ENCODE measurements at places on chromosomes 6 and 20.

- no peak for DNase-seq
These were observed 37.6 kb downstream of the LAMP5 start for GRCh38 chr20:9551808-9552550.

GRCh38 chr6:73409395-73409794 is 14.8 kb downstream of the DDX43 start:
- DNase-seq, result no peak

DNA sequence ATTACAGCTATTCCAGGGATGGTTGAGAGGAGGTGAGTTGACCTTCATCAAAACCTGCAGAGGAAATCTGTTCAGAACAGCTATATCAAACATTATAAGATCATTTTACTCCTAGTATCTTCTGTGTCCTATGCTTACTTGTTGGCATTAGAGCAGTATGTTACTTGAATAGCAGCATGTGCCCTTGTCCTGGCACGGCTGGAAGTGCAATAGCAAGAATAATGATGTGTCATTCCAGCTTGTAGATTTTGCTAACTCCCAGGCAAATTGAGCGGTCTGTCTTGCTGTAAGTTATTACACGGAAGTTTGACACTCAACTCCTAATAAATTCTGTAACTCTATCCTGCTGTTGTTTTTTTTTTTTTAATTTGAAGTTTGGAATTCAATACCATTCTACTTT is 385.5 kb downstream of the TENT5A start:
- no peak for DNase-seq

- no peak for DNase-seq
These were observed 205.1 kb downstream of the ANKRD60 start for GRCh38 chr20:58023346-58023745.

DNA sequence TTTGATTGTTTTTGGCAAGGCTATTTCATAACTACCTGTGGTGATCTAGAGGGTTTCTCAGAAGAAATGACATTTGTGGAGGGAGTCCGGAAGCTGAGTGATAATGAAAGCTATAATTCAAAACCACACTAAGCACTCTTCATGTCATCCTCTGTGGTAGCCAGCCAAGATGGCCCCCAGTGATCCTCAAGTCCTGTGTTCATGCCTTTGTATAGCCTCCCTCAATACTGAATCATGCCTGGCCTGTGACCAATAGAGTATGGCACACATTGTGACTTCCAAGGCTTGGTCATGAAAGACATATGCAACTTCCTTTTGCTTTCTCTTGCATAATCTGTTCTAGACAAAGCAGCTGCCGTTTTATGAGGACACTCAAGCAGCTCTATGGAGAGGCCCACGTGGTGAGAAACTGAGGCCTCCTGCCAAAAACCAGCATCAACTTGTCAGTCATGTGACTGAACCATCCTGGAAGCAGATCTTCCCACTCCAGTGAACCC is 12.8 kb upstream of the DNAAF9 start:
- DNase-seq, result peak; percentile 34

GRCh38 chr6:68094070-68094469 is 541.0 kb upstream of the ADGRB3 start:
- DNase-seq, result no peak

DNA sequence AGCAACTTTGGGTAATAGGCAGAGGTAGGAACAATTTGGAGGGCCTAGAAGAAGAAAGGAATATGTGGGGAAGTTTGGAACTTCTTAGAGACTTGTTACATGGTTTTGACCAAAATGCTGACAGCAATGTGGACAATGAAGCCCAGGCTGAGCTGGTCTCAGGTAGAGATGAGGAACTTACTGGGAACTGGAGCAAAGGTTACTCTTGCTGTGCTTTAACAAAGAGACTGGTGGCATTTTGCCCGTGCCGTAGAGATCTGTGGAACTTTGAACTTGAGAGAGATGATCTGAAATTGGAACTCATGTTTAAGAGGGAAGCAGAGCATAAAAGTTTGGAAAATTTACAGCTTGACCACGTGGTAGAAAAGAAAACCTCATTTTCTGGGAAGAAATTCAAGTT is 28.3 kb upstream of the TMEM200A start:
- DNase-seq, result no peak

- DNase-seq, result no peak
These were observed 4.5 kb upstream of the SYS1 start for GRCh38 chr20:45358282-45359068.

DNA sequence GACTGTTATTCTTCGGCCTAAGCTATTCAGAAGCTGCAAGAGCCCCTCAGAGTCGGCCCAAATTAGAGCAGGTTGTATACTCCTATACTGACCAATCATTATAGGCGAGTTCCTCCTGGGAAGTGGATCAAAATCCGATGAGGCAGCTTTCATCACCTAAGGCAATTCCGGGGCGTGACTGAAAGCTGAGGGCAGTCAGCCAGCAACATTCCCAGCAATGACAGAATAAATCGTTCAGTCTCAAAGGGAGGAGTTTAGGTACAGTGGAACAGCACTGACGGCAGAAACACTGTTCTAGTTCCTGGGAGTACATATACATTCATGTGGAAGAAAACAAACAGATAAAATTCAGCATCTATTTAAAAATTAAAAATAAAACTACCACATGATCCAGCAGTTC is 10.8 kb downstream of the HLA-DQB2 start:
- no peak for DNase-seq

DNA sequence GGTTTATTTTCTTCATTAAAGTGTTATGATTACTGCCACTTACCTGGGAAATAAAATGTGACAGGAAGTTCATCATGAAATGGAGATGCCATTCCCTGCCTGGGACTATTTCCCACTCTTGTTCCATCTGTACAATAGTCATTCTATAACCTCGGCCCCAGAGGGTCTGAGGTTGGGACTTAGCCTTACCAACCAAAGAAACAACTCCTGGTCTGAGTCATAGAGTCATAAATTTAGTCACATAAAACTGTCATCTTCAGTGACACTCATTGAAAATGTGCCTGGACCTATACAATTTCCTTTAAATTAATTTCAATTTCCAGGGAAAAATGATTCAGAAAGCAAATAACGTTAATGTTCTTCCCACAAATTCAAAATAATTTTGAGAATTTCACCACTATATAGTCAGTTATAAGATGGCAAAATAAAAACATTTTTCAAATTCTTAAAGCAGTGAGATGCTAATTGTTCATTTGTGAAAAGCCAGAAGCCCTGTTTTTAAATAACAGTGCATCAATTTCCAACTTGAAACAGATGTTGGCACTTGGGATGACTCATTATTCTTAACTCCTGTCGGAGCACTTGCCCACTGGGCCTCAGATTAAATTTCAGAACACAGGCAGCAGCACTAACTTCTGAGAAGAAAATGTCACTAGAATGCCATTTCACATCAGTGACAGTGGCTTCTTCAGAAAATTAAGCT is 201.2 kb upstream of the SMLR1 start:
- no peak for DNase-seq

GRCh38 chr6:145279993-145280392 is 455.3 kb downstream of the EPM2A start:
- no peak for DNase-seq

DNA sequence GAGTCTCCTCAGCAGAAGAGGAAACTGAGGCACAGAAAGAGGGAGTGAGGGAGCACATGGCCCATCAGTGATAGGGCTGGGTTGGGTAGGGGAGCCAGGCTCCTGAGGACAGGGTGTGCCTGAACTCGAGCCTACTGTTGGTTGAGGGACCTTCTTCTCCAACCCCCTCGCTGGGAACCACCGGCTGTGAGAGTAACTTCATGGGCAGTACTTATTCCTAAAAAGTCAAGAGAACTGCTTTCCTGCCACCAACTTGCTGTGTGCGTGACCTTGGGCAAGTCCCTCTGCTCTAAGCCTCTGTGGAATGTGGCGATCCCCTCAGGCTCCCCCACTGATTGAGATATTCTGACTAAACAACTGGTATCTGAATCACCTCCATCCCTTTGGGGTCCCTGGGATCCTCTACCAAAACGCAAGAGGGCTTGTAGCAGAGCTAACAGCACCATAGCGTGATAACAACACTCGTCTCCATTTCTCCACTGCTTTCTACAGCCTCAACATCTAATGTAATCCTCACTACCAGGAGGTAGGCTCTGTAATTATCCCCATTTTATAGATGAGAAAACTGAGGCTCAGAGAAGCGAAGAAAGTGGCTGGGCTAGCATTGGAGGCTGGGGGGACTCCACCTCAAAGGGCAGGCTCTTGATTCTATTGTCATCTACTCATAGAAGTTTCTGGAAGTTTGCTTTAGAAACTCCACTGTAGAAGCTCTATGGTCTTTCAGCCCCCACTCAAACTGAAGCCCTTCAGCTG is 76.0 kb downstream of the JPH2 start:
- DNase-seq, result no peak

GRCh38 chr6:158662954-158663624 is 13.2 kb downstream of the SYTL3 start:
- DNase-seq, result no peak

DNA sequence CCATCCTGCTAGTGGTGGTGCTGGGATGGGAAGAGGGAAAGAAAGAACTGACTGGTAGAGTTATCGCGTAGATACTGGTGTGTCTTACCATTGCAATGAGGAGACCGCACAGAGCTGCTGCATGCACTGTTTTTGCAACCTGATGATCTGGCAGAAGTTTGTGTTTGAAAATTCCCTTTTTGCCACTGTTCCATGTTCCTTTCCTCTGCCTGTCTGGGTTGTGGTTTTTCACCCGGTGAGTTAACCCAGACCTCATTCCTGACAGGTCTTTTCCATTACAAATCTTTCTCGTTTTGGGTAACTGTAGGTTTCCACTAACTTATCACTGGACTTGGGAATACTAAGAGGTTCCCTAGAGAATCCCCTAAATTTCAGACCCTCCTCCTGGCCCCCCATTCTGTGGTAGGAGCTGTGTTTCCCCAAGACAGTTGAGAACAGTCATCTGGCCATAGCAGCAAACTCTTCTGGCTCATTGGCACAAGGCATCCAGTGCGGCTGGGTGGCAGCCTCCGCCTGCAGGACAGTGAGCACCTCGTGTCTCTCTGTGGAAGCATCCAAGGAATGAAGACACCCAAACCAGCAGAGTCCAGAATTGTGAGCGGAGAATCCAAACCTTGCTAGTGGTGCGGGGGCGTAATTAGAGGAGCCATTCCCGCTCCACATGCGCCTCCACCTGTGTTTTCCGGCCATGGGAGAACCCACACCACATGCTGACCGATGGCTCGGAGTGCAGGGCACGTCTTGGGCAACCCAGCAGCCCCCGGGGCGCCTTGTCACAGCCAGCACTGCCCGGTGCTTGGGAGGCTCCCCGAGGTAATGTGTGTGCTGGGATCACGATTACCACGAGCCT is 32.8 kb downstream of the ERMARD start:
- DNase-seq, result no peak

DNA sequence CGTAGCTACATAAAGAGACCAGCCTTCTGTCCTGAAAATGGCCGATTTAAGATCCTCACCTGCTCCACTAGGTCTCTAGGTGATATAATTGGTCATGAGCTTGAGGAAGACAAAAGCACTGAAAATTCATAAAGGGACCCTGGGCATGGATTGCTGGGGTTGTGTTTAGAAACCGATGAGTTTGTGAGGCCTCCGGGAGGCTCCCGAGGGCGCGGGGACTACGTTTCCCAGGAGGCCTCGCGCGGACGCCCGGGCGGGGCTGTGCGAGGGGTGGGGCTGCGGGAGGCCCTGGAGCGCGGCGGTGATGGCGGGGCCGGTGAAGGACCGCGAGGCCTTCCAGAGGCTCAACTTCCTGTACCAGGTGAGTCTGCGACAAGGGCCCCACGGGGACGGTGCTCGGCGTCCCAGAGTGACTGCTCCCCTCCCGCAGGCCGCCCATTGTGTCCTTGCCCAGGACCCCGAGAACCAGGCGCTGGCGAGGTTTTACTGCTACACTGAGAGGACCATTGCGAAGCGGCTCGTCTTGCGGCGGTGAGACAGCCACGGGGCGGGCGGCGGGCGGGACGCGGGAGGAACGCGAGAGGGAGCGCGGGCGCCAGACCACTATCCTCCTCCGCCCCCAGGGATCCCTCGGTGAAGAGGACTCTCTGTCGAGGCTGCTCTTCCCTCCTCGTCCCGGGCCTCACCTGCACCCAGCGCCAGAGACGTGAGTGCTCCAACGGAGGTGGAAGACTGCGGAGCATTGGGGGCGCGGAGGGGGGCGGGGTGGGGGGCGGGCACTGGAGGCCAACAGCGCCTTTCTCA is at the start of gene RPP21:
RPP21 (plus strand) TSS at position 289 of the 804 bp plus-strand sequence; CDS start at position 305, 16 bp downstream.
- DNase-seq, result peak; percentile 76

DNA sequence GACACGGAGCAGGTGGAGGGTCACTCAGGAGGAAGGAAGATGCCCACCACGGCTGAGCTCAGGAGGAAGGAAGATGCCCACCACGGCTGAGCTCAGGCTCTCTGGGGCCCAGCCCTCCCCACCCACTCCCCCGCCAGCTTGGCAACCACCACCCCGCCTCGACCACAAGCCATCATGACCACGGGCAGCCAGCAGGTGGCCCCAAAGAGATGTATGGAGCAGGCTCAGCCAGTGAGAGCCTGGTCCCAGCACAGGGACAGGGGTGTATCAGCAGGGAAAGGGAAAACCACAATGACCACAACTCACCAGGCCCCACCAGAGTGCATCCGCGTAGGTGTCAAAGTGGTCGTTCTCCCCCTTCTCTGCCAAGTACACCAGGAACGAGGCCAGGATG is 30.4 kb downstream of the KCNQ2 start:
- peak; percentile 41 for DNase-seq

DNA sequence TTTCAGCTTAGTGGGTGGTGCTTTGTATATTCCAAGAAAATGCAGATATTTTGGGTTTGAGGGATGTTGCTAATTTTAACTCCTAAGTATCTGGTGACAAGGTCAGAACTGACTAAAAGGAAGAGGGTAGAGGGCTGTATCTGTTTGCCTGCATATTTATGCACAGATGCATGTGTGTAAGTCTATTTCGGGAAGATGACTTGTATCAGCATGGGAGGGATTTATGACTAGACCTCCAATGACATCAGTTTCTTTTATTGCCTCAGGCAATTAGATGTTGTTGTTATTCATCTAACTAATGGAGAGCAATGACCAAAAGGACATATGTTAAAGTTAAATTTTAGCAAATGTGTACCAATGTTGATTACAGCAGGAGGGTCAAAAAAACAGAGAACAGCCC is 734.3 kb downstream of the QKI start:
- no peak for DNase-seq

DNA sequence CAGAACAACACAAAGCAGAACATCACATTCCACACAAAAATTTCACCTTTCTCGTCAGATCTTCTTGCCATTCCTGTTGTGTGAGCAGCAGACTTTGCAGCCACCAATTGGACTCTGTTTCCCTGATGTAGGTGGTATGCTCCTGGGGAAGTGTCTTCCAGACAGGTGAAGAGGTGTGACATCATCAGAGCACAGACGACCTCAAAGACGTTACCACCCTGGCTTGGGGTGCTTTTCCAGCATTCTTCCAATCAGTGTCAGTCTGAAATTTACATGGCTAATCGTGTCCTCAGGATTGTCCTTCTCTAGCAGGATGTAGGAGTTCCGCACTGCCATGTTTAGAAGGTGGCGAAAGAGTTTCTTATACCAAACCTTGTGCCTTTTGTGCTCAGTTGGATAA is 31.6 kb upstream of the RIMS4 start:
- DNase-seq, result no peak

- peak; percentile 62 for DNase-seq
These were observed 20.2 kb upstream of the HLA-DOA start for GRCh38 chr6:33029328-33030184.
